ENCODE measurements at places on chromosomes 6 and 20.

DNA sequence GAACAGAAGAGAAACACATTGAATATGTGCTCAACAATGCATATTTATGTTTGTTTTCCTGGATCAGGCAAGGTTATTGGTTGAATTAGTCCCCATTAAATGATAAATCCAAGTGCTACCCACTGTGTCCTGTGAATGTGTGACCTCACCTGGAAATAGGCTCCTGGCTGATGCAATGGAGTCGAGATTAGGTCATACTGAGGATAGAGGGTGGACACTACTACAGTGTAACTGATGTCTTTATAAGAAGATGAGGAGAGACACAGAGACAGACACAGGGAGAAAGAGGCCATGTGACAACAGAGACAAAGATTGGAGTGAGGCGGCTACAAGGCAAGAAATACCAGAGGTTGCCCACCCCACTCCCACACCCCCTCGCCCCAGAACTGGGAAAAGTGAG lies 559.3 kb downstream of the C6orf118 start:
- no peak for DNase-seq

- no peak for DNase-seq
Measured at GRCh38 chr20:35972462-35972861, 4.1 kb downstream of the CNBD2 start.

- peak; percentile 28 for DNase-seq
Measured at GRCh38 chr6:167079853-167080297, 43.0 kb upstream of the CCR6 start.

GRCh38 chr6:34484899-34485298 lies 19.0 kb downstream of the PACSIN1 start:
- DNase-seq, result no peak

GRCh38 chr20:18276821-18277220 lies 11.5 kb upstream of the ZNF133 start:
- DNase-seq, result peak; percentile 32

DNA sequence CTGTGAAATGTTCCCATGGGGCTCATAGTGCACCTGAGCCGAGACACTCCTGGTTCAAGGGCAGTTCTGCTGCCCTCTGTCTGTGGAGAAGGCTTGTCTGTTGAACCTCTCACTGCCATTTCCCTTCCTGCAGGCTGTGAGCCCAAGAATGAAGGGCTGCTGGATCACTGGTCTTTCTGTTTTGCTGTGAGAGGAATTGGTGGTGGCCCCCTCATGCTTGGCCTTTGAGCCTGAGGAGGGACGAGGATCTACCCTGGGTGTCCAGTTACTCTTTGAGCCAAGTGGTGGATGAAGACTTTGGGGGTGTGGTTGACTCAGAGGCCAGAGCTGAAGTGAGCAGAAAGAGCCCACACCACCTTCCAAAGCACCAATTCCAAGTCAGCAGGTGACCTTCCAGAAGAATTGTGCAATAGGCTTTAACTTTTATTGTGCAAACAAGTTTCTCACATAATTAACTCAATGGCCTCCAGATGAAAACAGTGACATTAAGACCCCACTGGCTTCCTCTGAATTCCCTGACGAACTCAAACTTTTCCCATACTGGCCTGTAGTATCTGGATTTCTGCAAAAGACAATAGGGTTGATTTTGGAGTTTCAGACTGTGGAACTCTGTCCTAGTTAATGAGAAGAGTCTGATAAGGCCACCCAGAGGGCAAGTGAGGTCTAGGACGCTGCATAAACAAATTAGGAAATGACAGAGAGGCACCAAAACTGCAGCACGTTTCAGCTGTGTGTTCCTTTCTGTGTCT lies 101.5 kb downstream of the PHACTR3 start:
- DNase-seq, result no peak

- no peak for DNase-seq
Measured at GRCh38 chr20:40961686-40962640, 66.7 kb upstream of the TOP1 start.

GRCh38 chr6:169963581-169964297 lies 212.3 kb downstream of the ERMARD start:
- DNase-seq, result no peak

DNA sequence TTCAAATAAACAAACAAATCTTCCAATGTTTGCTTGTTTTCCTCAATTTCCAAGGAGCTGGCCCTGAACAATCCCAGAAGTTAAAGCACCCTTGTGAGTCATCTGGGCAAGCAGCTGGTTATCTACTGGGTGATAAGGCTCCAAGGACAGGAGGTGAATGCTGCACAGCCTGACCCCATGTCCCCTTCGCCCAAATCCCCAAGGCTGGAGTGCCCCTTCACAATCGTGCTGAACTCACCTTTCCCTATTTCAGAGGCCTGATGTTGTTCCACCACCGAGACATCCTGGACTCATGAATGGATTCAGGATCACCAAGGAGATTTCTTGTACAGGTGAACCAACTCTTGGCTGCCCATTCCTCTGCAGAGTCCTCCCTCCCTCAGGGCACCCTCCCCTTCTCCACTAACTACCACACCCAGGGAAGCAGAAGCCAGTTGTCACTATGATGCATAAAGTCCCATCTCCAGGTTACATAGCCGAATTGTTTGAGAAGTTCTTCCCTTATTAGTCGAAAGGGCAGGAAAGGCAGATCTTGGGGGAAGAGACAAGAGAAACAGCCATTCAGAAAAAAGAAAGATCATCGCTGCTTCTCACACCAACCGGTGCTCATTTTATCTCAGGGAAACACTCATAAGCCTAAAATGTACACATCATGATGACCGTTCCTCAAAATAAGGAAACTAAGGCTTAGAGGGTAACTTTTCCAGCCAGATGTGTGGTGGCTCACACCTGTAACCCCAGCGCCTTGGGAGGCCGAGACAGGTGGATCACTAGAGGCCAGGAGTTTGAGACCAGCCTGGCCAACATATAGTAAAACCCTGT lies 138.8 kb upstream of the RREB1 start:
- DNase-seq, result no peak

DNA sequence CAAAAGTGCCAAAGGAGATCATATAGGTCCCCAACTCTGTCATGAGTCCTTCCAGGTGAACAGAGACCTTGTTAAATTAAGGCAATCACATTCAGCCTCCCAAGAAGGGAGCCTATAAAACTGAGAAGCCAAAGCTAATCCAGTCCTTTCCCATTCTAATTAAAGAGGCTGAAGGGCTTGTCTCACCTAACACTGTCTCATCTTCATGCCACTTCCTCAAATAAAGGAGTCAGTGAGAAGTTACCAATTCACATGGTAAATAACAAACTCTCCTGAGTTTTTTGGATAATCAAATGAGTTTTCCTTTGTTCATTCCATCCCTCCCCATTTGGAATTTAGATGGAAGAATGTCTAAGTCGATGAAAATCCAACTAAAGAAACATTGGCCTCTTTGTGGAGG lies 242.8 kb downstream of the UST start:
- DNase-seq, result no peak

DNA sequence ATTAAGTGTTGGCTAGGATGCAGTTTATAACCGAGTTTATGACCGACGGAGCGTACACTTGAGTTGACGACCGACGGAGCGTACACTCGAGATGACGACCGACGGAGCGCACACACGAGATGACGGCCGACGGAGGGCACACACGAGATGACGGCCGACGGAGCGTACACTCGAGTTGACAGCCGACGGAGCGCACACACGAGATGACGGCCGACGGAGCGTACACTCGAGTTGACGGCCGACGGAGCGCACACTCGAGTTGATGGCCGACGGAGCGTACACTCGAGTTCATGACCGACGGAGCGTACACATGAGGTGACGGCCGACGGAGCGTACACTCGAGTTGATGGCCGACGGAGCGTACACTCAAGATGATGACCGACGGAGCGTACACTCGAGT lies 119.8 kb downstream of the HUS1B start:
- DNase-seq, result no peak

DNA sequence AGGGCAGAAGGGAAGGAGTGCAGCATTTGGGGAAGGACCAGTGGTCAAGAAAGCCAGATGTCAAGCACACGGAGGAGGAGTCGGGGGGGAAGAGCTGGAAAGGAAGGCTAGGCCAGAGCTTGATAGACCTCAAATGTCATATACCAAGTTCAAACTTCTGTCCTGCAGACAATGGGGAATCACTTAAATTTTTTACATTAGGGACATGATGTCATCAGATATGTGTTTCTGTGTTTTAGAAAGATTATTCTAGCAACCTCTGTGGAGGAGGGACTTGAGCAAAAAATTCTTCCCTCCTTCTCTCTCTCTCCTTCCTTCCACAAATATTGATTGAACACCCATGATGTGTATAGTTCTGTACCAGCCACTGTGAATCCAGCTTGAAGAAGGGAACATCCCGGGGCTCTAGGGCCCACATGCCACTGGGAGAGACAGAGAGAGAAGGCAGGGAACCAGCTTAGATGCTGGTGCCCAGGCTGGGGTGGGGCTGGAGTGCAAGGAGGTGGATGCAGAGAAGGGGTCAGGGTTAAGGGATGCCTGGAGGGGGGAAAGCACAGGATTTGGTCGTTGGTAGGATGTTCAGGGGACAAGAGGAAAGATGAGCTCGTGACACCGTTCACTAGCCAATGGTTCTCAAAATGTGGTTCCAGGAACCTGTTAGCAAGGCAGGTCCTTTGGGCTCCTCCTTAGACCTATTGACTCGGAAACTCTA lies 19.8 kb upstream of the AAR2 start:
- no peak for DNase-seq

DNA sequence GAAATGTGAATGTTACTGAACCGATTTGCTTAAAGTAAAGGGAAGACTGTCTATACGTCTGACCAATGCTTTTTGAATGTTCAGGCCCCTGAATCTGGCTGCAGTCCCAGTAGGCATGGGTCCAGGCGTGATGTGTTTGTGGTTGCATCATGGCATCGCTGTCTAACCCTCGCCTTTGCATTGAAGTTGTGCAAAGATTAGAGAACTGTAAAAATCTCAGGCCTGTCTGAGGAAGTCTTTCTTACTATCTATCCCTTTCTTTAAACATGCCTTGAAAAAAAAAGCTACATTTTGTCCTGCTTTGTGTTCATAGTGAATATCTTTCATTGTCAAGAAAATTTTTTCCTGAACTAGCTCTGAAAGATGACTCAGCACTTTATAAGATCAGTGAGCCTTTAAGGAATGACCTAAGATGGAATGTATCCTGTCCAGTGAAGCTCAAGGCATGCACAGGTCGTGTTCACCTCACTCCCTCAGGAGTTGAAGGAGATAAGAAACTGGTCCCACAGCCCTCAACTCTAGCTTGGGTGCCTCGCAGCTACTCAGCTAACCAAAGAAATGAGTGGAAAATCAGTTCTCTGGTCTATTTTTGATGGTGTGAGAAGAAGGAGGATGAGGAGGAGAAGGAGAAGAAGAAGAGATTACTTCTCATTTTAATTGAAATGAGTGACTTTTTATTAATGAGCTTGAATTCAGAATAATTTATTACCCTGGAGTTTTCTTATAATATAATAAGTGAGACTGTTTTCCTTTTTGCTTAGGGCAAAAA lies 48.6 kb downstream of the TPD52L1 start:
- DNase-seq, result no peak

GRCh38 chr6:3390698-3391097 lies 66.2 kb downstream of the SLC22A23 start:
- DNase-seq, result no peak

- DNase-seq, result no peak
Measured at GRCh38 chr20:24769878-24770627, 179.0 kb upstream of the CST7 start.

GRCh38 chr6:132749111-132749510 lies 8.6 kb downstream of the VNN2 start:
- no peak for DNase-seq

DNA sequence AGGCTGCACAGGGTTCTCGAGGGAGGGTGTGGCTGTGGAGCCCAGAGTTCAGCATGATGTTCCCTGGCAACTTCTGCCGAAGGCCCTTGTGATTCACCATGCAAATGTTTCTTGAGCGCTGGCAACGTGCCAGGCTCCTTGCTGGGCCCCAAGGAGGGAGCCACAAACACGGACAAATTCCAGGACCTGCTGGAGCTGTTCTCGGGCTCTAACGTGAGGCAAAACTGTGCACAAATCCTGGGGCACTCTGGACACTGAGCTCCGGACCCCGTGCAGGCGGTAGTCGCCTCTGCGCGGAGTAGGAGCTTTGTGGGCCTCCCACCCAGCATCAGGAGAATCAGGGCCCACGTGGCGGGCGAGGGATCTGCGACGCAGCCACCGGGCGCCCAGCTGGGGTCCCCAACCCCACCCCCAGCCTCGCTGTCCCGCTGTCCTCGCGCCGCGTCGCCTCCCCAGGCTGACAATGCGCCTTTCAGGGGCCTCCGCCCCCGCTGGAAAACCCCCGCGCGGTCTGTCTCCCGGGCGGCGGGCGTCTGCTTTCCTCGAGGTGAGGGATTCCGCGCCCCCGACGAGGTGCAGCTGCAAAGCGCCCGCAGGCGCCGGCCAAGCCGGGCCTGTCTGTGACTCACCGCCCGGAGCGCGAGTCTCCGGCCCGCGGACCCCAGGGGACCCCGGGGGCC lies 31.7 kb upstream of the SCUBE3 start:
- DNase-seq, result no peak

DNA sequence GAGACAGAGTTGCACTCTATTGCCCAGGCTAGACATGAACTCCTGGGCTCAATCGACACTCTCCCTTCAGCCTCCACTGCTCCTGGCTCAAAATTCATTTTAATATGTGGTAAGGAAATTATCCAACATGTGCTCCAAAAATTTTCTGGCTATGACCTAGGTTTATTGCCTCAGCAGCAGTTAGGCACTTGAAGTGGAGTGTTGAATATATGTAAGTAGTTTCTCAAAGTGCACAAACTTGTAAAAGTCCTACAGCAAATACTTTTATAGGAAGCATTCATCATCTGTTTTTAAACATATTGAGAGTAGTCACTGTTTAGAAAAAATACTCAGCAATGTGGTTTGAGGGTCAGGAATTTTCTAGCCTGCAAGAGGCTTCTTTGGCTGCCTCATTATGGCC lies 13.2 kb downstream of the FILIP1 start:
- no peak for DNase-seq

- no peak for DNase-seq
Measured at GRCh38 chr20:47406849-47407682, 50.6 kb upstream of the ZMYND8 start.

DNA sequence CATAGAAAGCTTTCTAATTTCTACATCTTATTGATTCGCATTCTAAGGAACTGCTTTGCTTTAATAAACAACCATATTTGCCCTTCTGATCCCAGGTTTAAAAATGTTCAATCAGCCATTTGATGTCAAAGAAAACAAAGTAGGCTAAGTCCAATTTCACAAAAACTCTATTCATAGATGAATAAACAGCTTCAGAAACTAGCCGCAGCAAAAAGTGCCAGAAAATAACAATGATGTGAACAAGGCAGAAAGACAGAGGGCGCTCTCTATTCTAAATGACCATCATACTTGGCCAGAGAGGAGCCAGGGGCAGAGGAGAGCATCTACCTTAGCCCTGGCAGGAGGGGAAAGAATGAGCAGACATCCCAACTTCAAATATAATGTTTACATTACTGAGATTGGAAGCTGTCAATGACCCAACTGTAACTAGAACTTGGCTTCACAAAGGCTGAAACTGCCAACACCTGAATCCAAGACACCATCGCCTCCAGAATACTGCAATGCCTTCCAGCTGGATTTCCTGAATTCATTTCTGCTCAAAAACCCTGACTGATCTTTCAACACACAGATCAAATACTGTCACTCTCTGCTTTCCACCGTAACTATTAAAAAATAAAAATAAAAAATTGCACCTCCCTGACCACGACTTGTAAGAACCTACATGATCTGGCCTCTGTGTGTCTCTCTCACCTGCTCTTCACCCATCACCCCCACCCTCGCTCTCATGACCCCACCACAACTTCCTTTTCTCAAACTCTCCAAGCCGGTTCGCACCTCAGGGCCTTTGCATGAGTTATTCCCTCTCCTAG lies 9.5 kb downstream of the CNKSR3 start:
- peak; percentile 27 for DNase-seq
